Activated CD4-positive, alpha-beta T cell treated with anti-CD3 and anti-CD28 coated beads, Interleukin-2, amount 10 ng/mL, durations not matched to agents 24 days and 14 days (primary cell): ENCODE measurements at places on chromosomes 12 and 14. TPM values are rescaled to one million over a fixed set of nuclear protein-coding genes. Genes with fewer than 3 reads are reported as not detected.

DNA sequence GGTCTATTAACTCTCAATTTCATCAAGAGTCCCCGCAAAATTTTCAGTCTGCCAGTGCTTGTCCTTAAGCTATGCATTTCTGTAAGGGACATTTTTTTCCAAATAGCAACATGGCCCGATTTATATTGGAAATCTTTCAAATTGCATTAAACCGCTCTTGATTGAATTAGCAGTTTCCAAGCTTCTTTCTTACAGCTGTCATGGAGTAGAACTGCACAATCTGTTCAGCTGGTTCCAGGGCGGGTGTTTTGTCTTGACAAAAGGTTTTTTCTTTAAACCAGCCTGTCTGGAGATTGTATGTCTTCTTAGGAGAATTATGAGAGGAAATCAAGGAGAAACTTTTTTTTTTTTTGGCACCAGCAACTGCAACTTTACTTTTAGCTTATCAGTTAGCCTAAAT lies 185.8 kb downstream of the ALG10B start:
- DNase-seq: no peak

DNA sequence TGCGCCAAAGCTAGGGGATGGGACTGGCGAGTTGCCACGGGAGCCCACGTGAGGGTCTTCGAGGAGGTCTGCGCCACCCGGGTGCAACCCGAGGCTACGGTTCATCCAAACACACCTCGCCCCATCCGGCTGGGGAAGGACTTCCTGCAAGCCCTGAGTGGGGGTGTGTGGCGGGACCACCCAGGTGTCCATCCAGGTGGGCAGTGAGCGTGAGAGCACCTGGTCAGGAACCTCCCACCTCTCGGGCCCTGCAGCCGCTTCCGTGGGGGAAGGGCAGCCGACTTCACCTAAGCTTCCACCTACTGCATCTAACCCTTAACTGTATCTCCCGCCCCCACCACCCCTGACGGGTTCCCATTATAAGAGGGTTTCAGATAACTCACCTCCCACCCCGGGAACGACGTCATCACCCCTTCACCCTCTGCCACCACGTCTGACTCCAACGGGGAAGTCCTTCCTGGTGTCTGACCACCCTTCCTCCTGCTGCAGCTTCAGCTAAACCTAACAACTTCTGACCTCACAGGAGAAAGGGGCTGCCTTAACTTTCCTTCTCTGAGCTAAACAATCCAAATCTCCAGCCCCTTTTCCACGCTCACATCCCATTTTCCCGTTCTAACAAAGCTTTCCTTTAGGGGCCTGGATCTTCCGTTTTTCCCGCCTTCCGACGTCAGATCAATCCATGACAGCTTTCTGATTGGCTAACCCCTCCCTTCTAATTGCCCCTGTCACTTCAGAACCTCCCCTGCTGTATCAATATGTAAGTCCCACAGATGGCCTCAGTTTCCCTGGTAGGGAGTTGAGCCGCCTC lies 27.4 kb upstream of the SMUG1 start:
- peak; percentile 82 for DNase-seq

TEX52 gene
- 0.17 TPM in 1 of 2 replicates, not detected in the other for total RNA-seq

- DNase-seq: peak; percentile 86
These were observed 10.3 kb downstream of the TBPL2 start for GRCh38 chr14:55430024-55430690.

GRCh38 chr12:6771091-6771495 lies 1.2 kb upstream of the LAG3 start:
- DNase-seq: no peak
